ENCODE measurements at places on chromosomes 13 and 19.
A peak's percentile ranks its signal among the peaks of the same experiment; 100 is the strongest.

DNA sequence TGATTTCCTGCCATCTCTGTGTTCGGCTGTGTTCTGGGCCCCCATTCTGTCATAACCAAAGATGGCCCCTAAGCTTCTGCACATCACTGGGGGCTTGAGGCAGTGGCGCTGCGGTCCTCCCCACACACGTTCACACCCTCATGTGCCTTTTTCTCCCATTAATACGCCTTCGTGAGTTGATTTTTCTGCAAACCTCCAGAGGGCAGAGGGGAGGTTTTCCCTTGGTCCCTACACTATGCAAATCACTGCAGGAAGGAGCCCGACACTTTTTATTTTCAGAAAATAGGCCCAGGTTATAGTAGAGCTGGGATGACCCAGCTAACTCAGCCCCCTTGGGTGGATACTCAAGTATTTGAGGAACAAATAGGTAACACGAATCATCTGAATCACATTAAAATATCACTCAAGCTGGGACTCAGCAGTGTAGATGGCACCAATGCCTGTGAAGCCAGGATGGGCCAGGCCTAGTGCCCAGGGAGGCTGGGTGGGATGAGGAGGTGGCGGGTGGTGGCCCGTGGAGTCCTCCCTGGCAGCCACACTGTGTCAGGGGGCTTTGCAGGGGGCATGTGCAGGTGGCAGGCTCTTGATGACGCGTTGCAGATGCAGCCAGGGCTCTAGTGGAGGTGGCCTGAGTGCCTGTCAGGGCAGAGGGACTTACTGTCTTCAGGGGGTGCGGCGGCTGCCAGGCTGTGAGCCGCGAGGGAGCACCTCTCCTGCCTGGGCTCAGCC is 234.3 kb downstream of the TEX29 start:
- no peaks in the 10 kb centered on the region for H3K27me3 ChIP-seq
- no peaks in the 10 kb centered on the region for H3K4me1 ChIP-seq
- no peaks in the 10 kb centered on the region for H3K36me3 ChIP-seq

DNA sequence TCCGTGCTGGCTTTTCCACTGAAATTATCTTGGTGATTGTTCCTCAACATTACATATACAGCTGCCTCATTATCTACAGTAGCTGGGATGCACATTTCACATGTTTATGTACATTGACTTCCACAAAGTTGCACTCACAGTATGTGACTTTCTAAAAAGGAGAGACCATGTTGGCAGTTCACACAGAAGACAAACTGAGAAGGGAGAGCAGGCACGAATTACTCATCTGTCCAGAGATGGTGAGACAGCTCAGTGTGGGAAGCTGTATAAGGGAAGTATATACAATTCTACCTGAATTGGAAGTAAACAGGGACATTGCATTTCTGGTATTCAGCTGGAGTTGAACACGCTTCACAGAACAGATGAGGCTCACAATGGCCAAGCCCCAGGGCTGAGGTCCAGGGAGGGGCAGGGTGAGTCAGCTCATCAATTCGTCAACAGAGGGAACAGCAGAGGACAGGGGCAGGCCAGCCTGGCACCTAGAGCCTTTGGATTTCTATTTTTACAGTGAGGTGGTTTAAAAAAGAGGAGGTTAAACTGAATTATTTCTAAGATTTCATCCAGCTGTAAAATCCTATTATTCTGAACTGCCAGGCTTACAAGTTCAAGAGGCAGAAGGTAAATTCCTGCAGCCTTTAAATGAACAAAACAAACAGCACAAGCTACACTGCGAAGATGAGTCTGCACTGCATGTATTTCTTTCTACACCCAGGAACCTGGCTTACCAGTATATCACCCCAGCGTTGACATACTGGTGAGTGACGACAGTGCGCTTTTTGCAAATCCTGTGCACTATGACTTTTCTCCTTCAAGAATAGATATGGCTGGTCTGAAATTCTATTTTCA is 9.8 kb downstream of the PARP4 start:
- H3K27ac ChIP-seq, result no peak overlapping the region
- no peaks in the 10 kb centered on the region for H3K36me3 ChIP-seq
- DNase-seq, result no peak

DNA sequence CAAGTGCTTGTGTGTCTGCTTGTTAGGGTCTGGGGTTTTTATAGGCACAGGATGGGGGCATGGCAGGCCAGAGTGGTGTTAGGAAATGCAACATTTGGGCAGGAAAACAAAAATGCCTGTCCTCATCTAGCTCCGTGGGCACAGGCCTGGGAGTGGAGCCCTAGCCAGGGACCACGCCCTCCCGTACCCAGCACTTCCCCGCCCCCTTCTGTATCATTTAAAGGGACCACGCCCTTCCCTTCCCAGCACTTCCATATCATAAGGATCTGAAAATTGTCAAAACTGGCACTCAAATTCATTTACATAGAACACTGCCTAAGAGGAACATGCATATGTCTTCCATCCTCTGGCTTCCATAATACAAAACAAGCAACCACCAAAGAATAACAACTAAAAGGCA is 185.8 kb downstream of the B3GLCT start:
- H3K4me1 ChIP-seq, result no peaks in the 10 kb centered on the region
- H3K27me3 ChIP-seq, result no peaks in the 10 kb centered on the region
- H3K27ac ChIP-seq, result no peak overlapping the region

DNA sequence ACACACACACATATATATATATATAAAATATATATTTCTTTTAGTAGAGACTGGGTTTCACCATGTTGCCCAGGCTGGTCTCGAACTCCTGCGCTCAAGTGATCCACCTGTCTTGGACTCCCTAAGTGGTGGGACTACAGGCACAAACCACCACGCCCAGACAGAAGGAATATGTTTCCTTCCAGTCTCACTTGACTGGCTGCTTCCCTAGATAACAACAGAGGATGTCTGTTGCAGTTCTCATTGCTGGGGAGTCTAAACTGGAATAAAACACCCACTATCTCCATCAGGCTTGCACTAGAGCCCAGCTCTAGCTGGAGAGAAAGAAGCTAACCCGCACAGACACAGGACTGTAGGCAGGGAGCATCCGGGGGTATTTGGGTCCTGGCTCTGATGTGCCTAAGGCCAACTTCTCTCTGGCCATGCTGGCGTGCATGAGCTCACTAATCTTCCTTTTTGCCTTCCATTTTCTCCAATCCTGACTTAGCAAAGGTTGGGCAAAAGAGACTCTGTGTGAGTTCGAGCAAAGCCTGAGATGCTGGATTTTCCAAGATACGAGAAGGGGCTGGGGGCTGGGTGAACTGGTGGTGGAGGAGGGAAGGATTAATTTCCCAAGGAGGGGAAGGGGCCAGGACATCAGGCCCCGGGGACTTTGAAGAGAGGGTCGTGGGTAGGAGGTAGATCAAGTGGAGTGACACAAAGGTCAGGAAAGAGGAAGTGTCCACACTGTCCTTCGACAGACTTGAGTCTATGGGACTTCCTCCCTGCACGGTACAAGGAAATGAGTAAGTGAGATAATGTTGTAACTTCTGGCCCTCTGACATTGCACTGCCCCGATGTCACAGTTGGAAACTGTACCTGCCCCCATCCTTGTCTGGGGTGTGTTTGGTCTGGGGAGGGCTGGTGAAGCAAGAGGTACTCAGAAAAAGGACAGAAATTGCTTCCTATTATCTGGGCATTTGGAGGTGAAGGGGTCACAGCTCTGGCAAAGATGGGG is 22.5 kb upstream of the ALOX5AP start:
- H3K4me3 ChIP-seq, result no peak overlapping the region
- H3K4me1 ChIP-seq, result no peaks in the 10 kb centered on the region
- H3K36me3 ChIP-seq, result no peaks in the 10 kb centered on the region
- H3K27ac ChIP-seq, result no peak overlapping the region
- H3K27me3 ChIP-seq, result no peaks in the 10 kb centered on the region

DNA sequence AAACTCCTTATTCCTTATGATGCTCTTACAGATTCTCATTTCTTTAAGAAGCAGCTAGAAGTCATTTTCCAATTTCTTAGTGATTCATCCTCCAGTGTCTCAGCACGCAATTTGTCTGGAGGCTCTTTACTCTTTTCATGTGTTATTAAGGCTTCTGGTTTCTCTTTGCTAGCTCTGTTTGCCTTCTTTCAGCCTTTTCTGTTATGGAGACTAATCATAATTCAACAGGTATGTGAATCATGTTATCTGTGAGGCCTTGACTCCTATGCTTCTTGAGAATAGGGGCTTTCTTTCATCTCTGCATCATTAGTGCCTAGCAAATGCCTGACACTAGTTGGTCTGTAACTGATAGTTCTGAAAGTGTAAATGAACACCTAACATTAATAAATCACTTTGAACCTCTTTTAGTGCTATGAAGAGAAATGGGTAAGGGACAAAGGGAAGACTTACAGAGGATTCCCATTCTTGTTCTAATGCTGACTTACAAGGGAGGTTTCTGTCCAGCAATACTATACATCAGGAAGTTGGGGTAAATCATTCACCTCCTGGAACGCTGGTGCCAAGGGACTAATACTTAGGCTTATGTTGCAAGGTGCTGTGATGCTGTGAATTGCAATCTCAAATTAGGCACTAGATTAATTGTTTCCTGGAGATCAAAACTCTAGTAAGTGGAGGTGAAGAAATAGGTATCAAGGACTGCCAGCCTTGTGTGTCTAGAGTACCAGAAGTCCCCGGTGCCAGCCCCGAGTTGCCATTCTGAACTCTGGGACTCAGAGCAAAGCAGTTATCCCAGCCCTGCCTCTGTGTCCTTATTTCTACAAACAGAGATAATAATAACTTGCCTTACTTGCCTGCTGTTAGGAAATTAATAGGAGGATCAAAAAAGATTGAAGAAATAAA is 265.6 kb downstream of the DCLK1 start:
- peak overlapping the region; percentile 35 for H3K27ac ChIP-seq
- no peaks in the 10 kb centered on the region for H3K4me1 ChIP-seq
- no peak overlapping the region for H3K4me3 ChIP-seq
- no peak for DNase-seq
- H3K27me3 ChIP-seq, result no peaks in the 10 kb centered on the region

DNA sequence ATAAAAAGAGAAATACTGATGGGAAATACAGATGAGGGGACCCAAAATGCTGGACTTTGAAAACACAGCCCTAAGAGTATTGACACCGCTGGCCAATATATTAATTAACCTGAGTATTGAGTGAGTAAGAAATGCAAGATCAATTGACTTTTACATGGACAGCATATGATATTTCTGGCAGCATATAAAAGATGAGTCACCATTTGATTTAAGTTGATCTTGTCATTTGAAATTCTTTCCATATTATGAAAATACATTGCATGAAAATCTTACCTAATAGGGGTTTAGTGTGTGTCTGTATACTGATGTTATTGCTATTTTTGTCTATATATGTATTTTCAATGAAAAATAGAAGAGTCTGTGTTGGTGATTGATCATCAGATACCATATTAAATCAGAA is 619.6 kb downstream of the KCTD12 start:
- no peak overlapping the region for H3K4me3 ChIP-seq
- no peak overlapping the region for H3K27ac ChIP-seq
- H3K27me3 ChIP-seq, result no peaks in the 10 kb centered on the region
- H3K36me3 ChIP-seq, result no peaks in the 10 kb centered on the region

DNA sequence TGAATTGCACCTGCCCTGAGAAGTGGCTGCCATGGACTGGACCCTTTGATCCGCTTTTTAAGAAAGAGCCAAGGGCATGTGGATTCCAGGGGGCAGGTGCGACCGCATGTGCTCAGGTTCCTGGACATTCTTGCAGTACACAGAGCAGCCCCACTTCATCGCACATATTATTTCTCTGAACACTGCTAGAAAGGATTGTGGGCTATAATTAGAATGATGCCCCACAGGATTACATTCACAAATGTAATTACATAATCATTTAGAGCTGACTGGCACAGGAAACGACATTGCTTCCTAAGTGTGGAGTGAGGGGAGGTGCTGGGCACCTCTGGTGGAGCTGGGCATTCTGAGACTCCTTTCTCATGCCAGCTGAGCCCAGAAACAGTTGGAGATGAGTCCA is 37.5 kb upstream of the VSTM2B start:
- no peaks in the 10 kb centered on the region for H3K4me1 ChIP-seq
- H3K36me3 ChIP-seq, result no peaks in the 10 kb centered on the region
- H3K27me3 ChIP-seq, result no peaks in the 10 kb centered on the region
- H3K4me3 ChIP-seq, result no peak overlapping the region
- H3K27ac ChIP-seq, result no peak overlapping the region
- no peak for DNase-seq

GRCh38 chr13:50721672-50721992 is 121.9 kb downstream of the DLEU7 start:
- no peak overlapping the region for H3K27ac ChIP-seq
- no peaks in the 10 kb centered on the region for H3K27me3 ChIP-seq
- no peak for DNase-seq
- H3K36me3 ChIP-seq, result no peaks in the 10 kb centered on the region
- H3K4me3 ChIP-seq, result no peak overlapping the region
- no peaks in the 10 kb centered on the region for H3K4me1 ChIP-seq

GRCh38 chr19:39301021-39301420 is 4.8 kb downstream of the IFNL1 start:
- no peak overlapping the region for H3K27ac ChIP-seq
- no peak overlapping the region for H3K4me3 ChIP-seq
- no peak for DNase-seq
- H3K27me3 ChIP-seq, result no peaks in the 10 kb centered on the region
- no peaks in the 10 kb centered on the region for H3K4me1 ChIP-seq
- no peaks in the 10 kb centered on the region for H3K36me3 ChIP-seq

DNA sequence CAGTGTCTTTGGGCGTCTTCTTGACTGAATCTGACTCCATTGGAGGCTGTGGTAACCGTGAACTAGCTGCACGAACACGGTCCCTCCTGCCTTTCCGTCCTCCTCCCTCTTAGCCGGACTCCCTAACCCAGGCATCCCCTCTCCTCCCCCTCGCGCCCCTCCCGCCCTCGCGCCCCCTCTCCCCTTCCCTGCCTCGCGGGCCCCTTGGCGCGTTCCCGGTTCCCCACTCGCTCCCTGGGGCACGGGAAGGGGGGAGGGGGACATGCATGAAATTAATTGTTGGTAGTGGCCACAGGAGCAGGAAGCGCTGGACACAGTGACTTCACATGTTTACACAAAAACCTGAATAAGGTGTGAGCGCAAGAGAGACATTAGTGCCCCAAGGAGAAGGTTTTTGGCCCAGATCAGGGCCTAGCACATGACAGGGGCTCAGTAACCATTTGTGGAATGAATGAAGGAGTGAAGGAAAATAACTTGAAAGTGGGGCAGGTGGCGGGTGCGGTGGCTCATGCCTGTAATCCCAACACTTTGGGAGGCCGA is 279 bp downstream of the DMRTC2 start:
- no peak overlapping the region for H3K27ac ChIP-seq
- H3K4me1 ChIP-seq, result no peaks in the 10 kb centered on the region
- no peak for DNase-seq
- no peaks in the 10 kb centered on the region for H3K36me3 ChIP-seq

DNA sequence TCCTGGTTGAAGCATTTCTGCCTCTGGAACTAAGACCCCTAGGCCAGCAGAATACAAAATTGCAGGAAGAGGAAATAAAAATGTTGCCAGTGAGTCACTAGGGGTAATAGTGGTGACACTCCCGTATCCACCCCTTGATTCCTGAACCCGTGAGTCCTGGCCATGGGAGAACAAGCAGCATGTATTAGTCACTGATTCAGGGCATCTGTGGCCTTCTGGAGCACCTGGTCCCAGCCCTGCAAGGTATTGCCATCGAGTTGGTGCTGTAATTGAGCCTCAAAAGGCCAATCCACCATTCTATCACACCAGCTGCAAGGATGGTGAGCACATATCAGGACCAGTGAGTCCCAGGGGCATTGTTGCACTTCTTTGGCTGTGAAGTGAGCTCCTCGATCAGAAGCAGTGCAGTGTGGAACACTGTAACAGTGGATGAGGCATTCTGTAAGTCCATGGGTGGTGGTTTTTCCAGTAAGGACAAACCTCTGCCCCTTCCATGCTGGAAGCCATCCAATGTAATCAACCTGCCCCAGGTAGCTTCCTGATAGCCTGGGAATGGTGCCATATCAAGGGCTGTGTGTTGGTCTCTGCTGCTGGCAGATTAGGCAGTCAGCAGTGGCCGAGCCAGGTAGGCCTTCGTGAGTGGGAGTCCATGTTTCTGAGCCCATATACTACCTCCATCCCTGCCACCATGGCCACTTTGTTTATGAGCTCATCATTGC is 39.6 kb downstream of the C1QTNF9 start:
- H3K4me1 ChIP-seq, result no peaks in the 10 kb centered on the region
- DNase-seq, result no peak
- no peaks in the 10 kb centered on the region for H3K36me3 ChIP-seq
- H3K4me3 ChIP-seq, result no peak overlapping the region

Data from uterus (tissue), 4 donors.